Psoas muscle (tissue), 8 donors: ENCODE measurements at places on chromosomes 5 and 9.

DNA sequence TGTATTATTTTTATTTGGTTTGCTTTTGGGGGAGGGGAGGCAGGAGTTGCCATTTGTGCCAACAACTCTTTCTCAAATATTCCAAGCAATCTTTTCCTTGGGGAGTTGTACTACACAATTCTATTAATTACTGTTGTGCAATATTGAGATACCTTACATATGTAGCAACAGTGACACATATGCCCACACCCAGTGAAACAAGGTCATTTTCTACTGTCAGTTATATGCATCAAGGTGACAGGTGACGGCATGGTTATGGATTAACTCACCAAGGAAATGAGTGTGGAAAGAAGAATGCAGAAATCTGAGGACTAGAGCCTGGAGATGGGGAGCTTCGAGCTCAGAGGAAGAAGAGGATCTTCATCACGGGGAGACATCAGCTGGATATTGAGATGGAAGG lies 17.9 kb upstream of the MSMP start:
- DNase-seq, result no peak

DNA sequence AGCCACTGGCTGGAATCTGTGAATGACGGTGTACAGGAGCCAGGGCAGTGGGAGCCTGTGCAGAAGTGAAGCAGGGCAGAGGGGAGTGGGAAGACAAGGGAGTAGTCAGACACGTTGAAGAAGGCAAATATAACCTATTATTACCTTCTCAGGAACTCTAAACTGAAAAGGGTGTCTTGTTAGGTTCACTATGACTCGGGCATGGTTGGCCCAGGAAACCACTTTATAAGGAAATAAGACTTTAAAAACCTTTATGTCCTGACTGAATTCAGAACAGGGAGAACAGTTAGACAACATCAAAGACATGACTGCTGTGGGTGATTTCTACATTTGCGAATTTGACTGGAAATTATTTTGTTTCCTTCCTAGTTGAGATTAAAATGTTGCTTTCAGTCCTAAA lies 107.5 kb downstream of the ACER2 start:
- DNase-seq, result no peak

DNA sequence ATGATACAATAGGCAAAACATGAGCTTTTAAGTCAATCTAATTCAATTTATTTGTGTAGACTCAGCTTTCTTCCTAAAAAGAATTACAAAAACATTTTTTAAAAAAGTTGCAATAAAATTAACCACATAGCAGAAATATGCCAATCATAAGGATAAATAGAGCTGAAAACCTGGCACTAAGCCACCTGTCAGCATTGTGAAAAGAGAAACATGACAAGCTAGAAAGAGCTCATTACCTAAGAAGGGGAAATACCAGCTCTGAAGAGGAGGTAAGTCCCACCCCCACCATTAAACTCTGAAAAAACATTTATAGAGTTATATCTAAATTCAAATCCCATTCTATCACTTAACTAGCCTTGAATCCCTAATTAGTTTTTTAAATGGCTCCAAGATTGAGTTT lies 372.9 kb downstream of the OSTF1 start:
- no peak for DNase-seq

DNA sequence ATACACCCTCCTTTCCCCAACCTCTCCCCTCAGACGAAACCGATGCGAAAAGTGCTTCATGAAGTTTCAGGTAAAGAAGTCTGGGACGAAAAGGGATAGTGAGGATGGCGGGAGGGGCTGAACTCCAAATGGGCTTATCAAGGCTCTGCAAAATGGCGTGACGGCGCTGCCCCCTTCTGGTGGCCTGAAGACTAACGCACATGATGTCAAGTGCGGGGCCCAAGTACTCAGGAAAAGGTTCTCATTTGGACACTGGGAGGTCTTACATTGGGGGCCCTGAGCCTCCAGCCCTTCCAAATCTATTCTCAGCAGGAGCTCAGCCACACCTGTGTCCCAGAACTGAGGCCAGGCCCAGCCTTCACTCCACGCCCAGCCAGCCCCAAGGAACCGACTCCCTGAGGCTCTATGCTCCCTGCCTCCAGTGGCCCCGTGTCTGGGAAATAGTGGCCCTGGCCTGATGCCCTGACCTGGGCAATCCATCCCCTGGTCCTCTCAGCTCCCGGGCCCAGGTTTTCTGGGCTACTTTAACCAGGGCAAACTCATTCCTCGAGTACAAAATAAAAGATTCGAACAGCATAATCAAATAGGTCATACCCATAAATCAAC lies 119.9 kb downstream of the KCNIP1 start:
- no peak for DNase-seq

DNA sequence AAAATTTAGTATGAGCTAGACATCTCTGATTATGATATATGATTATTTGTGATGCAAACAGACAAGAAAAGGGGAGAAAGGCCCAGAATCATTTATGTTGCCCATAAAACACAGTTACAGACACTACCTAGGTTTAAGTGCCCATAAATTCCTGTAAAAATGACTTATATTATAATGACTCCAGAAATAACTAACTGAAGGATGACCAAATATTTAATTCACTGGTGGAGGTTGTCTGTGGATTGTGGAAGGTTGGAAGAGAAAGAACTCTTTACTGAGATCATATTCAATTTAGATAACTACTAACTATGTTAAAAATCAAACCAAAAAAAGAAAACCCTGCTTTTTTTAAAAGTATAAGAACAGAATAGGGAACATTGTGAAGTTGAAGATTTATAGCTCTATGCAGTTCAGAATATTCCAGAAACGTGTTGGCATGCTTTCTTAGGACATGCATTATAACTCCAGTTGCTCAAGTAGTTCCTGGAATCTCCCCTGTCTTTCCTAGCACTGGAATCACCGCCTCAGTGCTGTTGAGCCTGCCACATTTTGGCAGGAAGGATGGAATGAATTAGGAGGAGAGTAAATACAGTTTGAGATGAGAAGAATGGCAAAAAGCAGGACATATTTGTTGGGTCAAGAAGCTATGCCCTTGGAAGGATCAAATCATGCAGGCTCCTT lies 72.0 kb upstream of the PAPPA start:
- DNase-seq, result no peak

DNA sequence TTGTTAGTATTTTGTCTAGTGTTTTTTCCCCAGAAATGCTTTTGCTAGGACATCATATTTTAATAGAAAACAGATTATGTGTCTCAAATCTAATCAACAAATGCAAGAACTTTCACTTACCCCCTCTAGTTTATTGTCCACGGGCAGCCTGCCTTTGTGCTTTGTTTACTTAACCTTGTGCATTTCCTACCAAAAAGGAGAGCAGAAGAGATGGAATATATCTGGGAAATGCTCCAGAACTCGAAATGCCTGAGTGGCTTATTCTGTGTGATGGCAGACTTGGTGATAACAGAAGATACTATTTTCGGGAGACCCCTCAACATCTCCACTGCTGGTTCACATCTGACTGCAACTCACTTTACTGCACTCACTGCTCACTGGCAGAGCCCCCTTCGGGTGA lies 33.3 kb upstream of the SPDL1 start:
- DNase-seq, result no peak

DNA sequence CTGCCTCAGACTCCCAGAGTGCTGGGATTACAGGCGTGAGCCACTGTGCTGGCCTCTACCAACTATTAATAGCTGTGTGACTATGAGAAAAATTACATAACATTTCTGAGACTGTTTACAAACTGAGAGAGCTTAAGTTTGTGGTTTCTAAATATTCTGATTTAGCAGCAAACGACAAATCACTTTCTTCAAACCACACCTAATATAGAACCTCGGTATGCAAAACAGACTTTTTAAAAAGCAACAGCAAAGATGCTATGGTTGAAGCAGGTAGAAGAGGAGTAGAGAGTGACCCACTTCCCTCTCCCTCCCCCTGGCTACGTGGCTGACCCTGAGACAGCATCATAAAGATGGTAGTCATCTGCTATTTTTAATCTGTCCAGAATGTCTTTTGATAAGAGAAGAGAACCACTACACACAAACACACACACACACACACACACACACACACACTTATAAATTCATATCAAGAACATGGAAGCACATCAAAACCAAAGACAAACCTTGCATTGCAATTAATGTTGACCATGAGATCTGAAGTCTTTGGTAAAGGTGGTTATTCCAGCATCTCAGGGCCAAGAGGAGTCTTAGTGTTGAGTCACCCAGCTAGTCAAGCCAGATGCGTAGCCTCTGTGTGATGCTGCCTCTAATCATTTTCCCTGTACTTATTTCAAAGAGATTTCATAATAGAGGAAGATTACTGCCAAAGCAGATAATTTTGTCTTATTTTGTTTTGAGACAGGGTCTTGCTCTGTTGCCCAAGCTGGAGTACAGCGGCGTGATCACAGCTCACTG lies 58.1 kb upstream of the TMEM215 start:
- no peak for DNase-seq

GRCh38 chr5:39381376-39381775 lies 17.1 kb upstream of the C9 start:
- DNase-seq, result no peak

GRCh38 chr9:36560771-36561170 lies 11.9 kb upstream of the MELK start:
- no peak for DNase-seq

GRCh38 chr5:179054036-179054785 lies 6.0 kb upstream of the ZNF354C start:
- DNase-seq, result no peak

DNA sequence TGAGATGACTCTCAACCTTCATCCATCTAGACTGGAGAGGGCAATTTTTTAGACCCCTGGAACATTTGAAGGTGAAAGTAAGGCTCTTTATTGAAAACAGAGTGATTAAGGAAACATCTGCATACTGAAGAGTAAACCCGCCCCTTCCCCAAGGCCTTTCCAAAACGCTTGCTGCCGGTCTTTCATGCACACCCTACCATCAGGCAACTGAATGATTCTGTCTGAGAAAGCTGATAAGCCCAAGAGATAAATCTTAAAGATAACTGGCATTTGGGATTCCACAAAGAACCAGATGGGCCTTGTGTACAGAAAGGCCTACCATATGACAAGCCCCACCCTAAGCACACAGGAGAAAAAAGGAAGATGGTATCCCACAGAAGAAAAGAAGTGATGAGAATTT lies 54.4 kb upstream of the PIK3R1 start:
- no peak for DNase-seq

- DNase-seq, result no peak
Measured at GRCh38 chr9:131982102-131982501, 97.6 kb downstream of the MED27 start.

DNA sequence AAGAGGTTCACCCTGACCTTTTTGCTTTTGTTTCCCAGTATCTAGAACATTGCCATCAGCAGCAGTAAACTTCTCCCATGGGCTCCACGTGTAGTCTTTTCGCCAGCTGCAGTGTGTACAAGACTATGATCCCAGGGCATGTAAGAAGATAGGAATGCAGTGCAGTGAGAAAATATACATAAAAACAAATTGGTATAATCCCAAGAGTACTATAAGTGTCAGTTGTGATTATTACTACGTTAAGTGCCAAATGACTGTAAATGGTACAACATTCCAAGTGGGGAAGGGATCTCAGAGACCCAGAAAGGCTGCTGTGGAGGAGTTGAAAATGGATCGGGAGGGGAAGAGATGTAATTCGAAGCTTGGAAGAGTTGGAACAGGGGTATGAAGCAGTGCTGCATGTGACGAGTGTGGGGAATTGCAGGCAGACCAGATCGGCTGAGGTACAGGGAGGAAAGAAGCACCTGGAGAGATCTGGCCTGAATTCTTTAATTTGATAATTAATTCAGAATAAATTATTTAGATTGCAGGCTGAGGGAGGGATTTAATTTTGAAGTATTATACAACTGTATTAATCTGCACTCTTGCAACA lies 95.1 kb downstream of the FBXL7 start:
- no peak for DNase-seq

GRCh38 chr5:143986516-143987212 lies 174.7 kb downstream of the HMHB1 start:
- no peak for DNase-seq

- no peak for DNase-seq
Measured at GRCh38 chr5:138033386-138033808, 518 bp upstream of the FAM13B start.

GRCh38 chr9:105148328-105149006 lies 96.0 kb upstream of the SLC44A1 start:
- no peak for DNase-seq

GRCh38 chr9:6498982-6499381 lies 86.0 kb downstream of the UHRF2 start:
- DNase-seq, result no peak

- no peak for DNase-seq
Measured at GRCh38 chr5:1840741-1841521, 39.7 kb downstream of the NDUFS6 start.

- DNase-seq, result no peak
Measured at GRCh38 chr5:72363166-72363802, 43.1 kb downstream of the PTCD2 start.

DNA sequence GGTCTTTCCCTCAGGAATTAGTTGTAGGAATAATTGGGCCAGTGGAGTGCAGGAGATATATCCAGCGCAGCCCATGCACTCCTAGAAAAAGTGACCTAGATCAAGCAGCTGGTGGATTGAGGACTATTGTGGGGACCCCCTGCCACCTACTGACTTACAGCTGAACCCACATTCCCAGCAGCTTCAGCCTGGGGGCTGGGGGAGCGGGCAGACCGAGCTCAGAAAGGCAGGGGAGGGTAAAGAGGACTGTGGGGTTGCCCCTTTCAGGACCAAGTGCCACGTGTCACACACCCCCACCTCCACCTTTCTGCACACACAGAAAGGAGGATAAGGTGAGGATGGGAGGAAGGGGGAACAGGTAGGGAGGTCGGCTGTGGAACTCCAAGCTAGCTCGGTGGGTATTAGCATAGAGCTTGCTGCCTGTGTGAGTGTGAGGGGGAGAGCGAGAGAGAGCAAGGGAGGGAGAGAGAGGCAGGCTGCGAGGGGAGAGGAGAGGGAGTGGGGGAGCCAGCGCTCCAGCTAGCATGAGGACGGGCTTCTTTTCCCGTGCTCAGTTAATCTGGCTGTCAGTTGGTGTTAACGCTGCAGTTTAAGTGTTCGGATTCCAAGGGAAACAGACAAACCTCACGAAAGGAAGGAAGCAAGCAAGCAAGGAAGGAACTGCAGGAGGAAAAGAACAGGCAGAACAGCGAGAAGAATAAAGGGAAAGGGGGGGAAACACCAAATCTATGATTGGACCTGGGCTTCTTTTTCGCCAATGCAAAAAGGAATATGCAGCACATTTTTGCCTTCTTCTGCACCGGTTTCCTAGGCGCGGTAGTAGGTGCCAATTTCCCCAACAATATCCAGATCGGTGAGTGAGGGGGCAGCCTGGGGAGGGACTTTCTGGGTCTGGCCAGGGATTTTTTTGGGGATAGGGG lies at the start of gene GRIA1:
Gene GRIA1 (plus strand): TSS at position 553 of the 920 bp plus-strand sequence.
- DNase-seq, result no peak

DNA sequence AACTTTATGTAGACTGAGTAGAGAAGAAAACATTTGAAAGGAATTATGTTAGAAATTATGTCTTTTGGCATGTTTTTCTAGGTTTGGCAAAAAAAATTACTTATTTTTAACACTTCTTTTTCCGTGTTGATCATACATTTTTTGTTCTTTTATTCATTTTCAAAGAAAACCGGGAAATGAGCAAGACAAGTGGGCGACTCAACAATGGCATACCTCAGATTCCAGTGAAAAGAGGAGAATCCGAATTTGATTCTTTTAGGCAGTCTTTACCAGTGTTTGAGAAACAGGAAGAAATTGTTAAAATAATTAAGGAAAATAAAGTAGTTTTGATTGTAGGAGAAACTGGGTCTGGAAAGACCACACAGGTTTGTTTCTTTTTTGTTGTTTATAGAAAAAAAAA lies 12.9 kb downstream of the YTHDC2 start:
- no peak for DNase-seq

- no peak for DNase-seq
Measured at GRCh38 chr5:161311965-161312364, 234.6 kb downstream of the GABRB2 start.

- DNase-seq, result no peak
Measured at GRCh38 chr9:6673326-6674025, 27.9 kb upstream of the GLDC start.
